Left ventricle myocardium superior (tissue), 1 donor: ENCODE measurements at places on chromosomes 12 and 14.

- no peak for DNase-seq
Observed at GRCh38 chr12:26229910-26230309, 34.5 kb downstream of the SSPN start.

DNA sequence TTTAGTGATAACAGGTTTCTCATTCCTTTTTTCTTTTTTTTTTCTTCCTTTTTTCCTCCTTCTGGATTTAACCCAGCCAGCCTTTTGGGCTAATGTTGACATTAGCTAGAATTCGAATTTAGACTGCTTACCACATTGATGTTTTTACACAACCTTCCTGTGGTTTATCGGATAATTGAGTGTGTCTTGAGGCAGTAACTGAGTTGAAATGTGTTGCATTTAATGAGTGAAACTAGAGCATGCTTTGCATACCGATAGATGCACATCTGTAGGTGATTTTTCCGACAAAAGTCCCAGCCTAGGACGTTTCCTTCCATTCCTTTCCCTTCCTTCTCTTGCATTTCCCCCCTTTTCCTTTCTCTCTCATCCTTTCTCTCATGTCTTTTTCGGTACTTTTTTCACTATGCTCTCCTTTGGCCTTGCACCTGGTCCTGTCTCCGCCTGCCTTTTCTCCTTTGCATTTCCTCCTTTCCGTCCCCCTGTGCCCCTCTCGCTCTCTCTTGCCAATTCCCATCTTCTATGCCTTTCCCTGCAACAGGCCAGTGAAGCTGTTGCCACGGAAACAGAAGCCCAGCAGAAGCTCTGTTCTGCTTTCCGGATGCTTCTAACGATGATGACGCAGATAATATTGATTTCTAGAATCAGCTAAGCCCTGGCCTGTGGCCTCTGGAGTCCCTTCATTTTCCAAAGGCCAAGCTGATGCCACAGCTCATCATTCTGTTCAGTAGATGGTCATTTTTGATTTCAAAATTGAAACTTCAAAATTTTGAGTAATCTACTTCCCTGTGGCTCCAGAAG lies 76.1 kb downstream of the SLC25A47 start:
- DNase-seq: no peak

- no peak for DNase-seq
Observed at GRCh38 chr14:71363946-71364925, 457.0 kb downstream of the PCNX1 start.

DNA sequence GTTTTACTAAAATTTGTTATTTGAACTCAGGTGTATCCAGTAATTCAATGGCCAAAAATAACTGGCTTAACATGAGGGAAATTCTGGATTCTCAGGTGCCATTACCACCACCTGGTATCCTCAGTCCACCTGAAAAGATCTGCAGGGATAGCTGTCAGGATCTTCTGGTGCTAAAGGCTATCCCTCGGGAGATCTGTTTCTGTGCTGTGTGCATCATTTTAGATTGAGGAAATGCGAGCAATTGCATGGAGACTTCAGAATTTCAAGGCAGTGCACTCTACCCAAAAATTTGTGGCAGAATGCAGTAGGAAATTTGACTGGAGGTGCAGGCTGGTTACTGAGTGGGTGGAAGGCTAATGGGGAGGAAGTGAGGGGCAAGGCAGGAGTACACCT lies 26.4 kb downstream of the ZCCHC8 start:
- no peak for DNase-seq

DNA sequence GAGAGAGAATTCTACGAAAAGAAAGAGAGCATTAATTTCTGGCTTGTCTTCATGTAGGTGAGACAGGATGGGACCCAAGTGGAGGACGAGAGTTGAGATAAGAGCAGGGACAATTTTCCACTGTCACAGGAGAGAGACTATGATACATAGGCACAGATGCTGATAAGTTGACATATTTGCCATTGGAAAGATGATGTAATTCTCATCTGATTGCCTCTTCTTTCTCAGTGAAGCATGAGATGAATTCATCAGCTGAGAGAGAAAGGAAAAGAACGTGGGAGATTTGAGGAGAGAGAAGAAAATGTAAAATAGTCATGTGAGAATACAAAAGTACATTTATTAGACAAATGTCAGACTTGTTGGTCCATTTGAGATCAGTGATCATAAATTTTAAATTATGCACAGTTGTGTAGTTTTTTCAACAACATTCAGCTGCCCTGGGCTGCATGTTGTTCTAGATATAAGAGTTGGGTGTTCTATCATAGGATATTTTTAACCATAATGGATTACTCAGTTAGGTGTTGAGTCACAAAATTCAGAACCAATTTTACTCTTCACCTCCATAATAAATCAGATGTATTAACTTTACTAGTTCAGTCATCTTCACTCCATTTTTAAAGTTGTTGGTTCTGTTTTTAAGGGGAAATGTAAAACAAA lies 222.9 kb downstream of the DPY19L2 start:
- DNase-seq: no peak

- no peak for DNase-seq
Observed at GRCh38 chr12:5376591-5377207, 55.2 kb upstream of the NTF3 start.

DNA sequence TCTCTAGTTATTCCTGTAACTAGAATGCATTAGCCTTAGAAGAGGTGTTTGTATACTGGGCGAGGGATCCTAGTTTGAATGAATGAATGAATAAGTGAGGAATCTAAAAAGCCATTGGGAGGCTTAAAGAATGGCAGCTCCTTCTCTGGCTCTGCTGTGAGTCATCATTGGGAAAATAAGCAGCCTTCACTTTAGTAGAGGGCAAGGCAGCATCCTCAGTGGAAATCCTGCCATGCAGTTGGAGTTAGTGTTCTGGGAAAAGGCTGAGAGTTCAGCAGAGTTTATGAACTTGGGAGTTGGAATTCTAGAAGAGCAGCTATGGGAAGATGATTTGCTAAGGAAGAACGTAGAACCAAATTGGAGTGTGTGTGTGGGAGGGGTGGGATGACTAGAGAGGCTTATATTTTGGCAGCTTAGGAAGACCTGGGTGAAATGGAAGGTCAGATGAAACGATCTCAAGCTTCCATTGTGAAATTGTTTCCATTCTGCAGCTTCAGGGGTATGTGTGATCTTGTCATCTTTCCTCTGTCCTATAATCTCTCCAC lies 120.8 kb downstream of the PTCSC3 start:
- DNase-seq: no peak

- peak; percentile 60 for DNase-seq
Observed at GRCh38 chr12:56104815-56105608, 653 bp downstream of the PA2G4 start.

GRCh38 chr14:21505012-21505553 lies 6.1 kb downstream of the METTL3 start:
- DNase-seq: no peak
